Chondrocyte (in vitro differentiated cells): ENCODE measurements at places on chromosomes 5 and 9.

- no peak for DNase-seq
These were observed 14.4 kb downstream of the STK10 start for GRCh38 chr5:172173564-172174153.

- DNase-seq, result no peak
These were observed 37.4 kb upstream of the NFIB start for GRCh38 chr9:14351221-14351836.

GRCh38 chr5:177346820-177347219, 4.6 kb downstream of the LMAN2 start:
- DNase-seq, result no peak

DNA sequence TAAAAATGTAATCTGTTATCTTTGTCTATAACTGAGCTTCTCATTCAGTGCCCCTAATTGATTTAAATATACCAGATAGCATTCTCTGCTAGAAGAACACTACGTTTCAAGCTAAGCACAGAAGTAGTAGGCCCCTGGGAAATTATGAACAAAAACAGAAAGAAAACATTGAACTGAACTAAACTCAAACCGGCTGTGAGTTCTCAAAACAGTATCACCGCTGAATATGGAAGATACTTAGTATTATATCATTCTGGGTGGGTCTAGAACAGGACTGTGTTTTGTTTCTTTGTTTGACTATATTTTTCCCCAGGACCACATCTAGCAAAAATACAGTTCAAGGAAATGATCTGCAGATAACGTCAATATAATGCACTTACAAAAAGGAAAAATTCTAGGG, 95.1 kb upstream of the HMHB1 start:
- no peak for DNase-seq

- no peak for DNase-seq
These were observed 98.0 kb downstream of the ENC1 start for GRCh38 chr5:74542482-74542881.

DNA sequence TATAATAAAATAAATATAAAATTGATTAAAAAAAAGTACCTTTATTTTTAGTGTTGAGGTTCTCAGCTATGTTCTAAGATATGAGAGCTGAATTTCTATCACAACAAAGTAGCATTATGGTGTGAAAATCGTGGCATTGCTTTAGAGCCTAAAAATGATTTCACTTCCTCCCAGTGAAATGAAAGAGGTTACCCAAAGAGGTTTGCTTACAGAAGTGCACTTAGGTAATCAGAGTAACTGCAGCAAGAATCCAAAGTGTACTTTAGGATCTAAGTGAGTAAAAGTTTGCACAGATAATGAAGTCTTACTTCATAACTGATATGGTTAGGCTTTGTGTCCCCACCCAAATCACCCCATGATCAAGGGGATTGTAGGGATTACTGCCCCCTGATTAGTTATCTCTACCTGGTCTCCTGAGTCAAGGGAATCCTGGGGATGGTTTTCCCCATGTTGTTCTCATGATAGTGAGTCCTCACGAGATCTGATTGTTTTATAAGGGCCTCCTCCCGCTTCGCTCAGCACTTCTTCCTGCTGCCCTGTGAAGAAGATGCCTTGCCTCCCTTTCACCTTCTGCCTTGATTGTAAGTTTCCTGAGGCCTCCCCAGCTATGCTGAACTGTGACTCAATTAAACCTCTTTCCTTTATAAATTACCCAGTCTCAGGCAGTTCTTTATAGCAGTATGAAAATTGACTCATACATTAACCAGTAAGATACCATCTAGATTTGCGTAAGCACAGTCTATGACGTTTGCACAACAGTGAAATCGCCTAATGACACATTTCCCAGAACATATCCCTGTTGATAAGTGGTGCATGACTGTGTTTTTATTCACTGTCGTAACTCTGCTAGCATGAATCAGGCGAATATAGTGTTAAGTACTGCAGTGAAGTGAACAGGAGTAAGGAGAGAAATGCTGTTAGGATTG, 40.3 kb upstream of the LRRC70 start:
- no peak for DNase-seq

DNA sequence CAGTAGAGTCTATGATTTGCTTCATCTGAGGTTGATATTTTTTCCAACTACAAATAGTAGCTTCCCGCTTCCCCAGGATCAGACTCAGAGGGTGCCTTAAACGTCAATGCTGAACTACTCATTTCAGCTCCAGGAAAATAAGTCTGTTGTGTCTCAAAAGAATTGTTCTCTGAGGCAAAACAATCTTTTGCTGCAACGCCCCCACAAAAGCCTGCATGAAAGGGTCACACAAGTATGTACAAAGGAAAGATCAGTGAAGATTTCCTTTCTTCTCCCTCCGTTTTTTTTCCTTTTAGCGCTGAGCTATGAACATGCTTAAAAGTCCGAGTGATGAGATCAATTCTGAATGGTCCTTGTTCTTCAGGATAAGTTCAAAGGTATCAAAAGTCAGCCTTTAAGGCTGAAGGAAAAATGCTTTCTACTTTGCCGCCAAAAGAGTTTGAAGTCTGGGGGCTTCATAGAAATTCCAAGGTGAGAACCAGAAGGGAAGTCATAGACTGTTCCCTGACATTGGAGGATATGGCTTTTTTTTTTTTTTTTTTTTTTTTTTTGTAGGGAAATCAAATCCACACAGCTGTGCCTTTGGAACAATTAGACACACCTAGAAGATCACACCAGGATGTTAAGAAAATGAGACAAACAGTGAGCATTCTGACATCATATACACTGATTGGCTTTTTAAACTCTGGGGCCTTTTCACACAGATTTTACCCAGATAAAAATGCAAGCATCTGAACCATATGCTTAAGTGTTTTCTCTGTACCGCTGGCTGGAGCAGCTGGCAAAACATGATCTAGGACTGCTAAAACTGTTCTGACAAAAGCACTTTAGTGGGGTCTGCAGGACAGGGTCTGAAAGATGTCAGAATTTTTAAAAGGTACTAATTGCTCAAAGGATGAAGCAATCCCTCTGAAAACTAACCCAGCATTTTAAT, 329.3 kb downstream of the ENC1 start:
- DNase-seq, result no peak

GRCh38 chr5:109351988-109352864, 57.5 kb downstream of the PJA2 start:
- DNase-seq, result no peak

DNA sequence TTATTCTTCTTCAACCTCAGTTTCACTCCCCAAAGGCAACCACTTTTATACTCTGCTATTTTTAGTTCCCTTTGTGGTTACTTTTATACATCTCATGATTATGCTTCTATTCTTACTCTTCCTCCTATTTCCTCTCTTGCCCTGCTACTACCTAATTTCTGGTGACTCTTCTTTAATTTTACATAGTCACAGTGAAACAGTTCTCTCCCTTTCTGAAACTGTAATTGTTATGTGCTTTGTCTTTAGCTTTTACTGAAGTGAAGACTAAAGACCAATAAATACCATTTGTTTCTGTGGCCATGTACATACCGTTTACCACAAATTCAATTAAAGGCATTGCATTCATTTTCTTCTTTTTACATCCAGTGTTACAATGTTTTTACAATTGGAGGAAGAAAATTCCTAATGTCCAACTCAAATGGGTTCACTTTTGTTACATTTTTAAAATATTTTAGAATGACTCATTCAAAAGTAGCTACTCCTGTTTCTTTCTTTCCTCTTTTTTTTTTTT, 410.6 kb downstream of the PSAT1 start:
- DNase-seq, result no peak

GRCh38 chr9:105051897-105052296, 123.9 kb upstream of the ABCA1 start:
- DNase-seq, result no peak

- DNase-seq, result no peak
These were observed 5.4 kb upstream of the B4GALT1 start for GRCh38 chr9:33172256-33173238.

GRCh38 chr5:170159101-170159698, 53.5 kb downstream of the FOXI1 start:
- DNase-seq, result no peak

- DNase-seq, result no peak
These were observed 77.5 kb downstream of the RXRA start for GRCh38 chr9:134403682-134404301.

GRCh38 chr9:79559495-79560181, 12.1 kb upstream of the TLE4 start:
- DNase-seq, result no peak

DNA sequence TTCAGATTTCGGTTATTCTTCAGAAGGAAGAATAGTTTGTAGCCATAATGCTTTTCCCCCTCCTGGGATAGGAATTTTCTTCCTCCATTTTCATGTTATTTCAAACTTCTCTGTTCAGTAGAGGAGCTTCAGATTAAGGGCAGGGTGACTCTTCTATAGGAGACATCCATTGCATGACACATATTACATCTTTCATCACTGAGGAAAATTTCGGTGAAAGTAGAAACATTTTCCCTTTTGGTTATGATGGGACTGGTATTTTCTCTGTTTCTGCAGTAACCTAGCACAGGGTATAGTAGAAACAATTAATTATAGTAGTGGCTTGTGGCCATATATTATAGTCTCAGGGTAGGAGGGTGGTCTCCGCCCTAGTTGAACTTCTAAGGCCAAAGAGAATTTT, 1.1 kb downstream of the IPO11 start:
- no peak for DNase-seq

GRCh38 chr5:854966-855743, 4.4 kb upstream of the ZDHHC11 start:
- DNase-seq, result peak; percentile 75

- no peak for DNase-seq
These were observed 20.3 kb downstream of the CDC14B start for GRCh38 chr9:96599298-96599697.

DNA sequence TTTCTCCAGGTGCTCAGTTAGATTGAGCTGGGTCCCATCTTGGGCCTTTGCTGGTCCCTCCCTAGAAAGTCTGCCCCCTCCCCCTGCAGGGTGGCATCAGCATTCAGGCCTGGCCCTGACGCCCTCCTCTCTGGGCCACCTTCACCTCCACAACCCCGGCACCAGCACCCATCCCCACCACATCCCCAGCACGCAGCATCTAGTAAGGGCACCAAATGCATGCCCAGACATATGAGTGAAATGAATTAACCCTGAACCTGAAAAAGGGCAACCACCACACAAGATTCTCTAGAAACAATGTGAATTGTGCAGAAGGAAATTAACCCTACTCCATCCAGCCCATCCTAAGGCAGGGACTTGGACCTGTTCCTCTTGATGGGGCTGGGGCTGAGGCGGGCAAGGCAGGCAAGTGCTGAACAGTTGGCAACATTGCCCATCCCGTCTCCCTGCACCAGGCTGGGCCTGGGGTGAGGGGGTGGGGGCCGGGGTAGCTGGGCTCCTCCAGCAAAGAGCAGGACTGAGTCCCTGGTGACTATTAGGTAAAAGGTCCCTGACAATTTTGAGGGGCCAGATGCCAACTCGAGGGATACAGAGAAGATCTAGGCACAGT, 125.9 kb downstream of the KCNIP1 start:
- peak; percentile 64 for DNase-seq

- DNase-seq, result no peak
These were observed 19.3 kb downstream of the PUM3 start for GRCh38 chr9:2824564-2824963.

GRCh38 chr5:137360607-137361006, 138.5 kb downstream of the SPOCK1 start:
- DNase-seq, result no peak

GRCh38 chr9:34590381-34591247, 1.1 kb upstream of the CNTFR start:
- DNase-seq, result no peak
